T-cell (primary cell): ENCODE measurements at places on chromosomes 1 and 21.
A peak's percentile ranks its signal among the peaks of the same experiment; 100 is the strongest.

DNA sequence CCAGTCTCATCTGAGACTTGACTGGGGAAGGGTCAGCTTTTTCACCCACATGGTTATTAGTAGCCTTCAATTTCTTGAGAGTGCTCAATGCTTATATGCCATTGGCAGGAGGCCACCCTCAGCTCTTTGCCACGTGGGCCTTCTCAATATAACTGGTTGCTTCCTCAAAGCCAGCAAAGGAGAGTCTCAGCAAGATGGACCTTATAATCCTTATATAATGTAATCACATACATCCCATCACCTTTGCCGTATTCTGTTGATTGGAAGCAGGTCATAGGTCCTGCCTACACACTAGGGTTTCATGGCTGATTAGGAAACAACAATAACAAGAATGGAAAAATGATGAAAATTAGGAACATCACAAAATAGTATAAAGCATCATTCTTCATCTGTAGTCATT lies 22.9 kb downstream of the TSEN15 start:
- DNase-seq, result no peak

- DNase-seq, result no peak
Measured at GRCh38 chr1:3908886-3909517, 8.9 kb upstream of the C1orf174 start.

DNA sequence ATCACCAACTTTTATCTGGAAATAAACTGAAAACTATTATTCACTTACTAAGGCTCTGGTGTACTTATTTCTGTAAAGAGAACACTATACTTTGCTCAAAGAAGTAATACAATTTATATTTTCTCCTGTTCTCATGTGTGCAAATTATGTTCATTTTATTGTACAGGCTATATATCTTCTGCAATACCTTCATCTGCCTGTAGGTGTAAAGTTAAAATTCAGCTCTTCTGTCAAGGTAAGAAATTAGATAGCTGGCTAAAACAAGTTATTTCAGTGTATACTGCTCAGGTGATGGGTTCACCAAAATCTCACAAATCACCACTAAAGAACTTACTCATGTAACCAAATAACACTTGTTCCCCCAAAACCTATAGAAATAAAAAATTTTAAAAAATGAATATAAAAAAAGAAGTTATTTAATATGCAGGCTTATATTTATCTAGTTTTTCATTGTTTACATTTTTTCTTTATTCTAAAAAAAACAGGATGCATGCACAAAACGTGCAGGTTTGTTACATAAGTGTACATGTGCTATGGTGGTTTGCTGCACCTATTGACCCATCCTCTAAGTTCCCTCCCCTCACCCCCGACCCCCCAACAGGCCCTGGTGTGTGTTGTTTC lies 81.5 kb downstream of the PTGER3 start:
- no peak for DNase-seq

GRCh38 chr1:59332983-59333382 lies 36.1 kb downstream of the FGGY start:
- DNase-seq, result no peak

- DNase-seq, result no peak
Measured at GRCh38 chr21:27681038-27681437, 714.1 kb upstream of the ADAMTS5 start.

DNA sequence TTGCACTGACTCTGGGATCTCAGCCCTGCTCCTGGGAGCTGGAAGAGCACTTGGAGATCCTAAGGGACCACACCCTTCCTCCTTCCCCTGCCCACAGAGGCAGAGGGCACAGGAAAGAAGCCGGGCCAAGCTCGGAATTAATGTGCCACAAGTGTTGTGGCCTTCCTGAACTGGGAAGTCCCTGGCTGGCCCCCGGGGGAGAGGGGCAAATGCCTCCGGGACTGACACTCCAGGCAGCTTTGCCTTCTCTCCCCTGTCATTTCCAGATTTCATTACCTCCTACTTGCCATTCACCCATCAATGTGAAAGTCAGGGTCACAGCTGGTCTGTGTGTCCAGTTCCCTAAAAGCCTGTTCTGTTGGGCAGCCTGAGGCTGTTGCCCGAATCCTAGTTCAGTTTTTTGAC lies 21.7 kb downstream of the SESN2 start:
- no peak for DNase-seq

DNA sequence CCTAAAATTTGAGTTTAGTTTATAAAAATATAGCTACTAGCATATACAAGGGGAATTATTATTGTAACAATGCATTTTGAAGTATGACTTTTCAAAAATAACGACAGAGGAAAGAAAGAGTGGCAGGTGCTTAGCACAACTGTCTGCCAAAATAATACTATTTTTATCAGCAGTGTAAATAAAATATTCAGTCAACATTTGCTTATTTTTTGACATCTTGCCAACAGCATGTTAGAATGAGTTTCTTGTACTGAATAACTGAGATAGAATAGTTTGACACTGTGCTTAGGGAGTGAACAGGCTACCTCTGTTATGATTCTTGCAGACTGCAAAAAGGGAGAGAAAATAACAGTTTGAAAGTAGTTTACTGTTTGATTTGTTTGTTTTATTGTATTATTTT lies 909.8 kb downstream of the BRINP3 start:
- DNase-seq, result no peak

GRCh38 chr1:204177133-204177532 lies 11.0 kb upstream of the REN start:
- no peak for DNase-seq

DNA sequence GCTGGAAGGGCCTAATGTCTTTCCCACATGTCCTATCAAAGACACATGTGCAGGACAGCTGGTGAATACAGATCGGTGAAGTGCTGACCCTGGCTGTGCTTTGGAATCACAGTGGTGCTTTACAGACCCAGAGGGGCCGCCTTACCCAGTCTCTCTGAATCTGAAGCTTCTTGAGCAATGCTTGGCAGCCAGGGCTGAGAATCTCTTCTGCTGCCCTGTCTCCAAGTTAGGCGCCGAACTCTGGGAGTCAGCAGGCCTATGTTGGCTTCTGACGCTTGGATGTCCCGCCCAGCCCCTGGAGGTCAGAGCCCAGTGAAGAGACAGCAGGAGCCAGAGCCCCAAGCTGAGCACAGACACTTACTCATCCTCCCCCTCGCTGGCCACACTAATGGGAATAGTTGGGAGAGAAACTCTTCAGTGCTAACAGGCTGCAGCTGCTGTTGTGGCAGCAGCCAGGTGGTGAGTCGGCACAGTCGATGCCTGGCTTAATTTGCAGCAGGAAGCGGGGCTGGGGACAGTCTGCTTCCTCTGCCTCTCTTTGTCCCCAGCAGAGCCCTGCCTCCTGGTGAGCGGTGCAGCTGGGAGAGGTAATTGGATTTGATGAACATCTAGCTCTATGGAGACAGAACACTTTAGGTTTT lies 68.1 kb downstream of the URB2 start:
- DNase-seq, result no peak

GRCh38 chr1:22983944-22984343 lies 11.3 kb upstream of the LACTBL1 start:
- DNase-seq, result no peak

- DNase-seq, result no peak
Measured at GRCh38 chr1:171515299-171515698, 30.0 kb downstream of the PRRC2C start.

DNA sequence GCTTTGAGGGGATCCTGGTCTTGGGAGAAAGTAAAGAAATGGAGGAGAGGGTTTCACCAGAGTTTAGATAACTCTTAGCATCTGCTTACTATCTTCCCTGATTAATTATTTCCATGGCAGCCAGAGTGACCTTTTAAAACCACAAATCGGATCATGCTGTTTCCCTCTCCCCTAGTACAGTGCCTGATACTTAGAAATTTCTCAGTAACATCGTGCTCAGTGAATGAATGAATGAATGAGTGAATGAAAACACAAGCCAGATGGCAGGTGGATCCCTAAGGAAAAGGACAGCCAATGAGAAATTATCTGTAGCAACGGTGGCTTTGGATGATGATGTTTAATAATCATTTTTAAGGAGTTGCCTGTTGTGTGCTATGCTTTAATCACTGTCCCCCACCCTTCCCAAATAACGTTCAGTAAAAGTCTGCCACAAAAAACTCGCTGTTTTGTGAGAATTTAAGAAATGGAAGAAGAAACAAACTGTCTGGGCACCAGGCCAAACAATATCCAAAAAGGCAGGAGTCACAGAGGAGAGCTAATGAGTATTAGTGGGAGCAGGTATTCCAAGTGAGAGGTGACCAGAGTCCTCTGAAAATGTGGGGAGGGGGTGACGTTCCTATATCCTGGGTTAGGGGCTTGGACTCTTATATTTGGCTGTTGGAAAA lies 737 bp upstream of the SMAP2 start:
- no peak for DNase-seq

- peak; percentile 49 for DNase-seq
Measured at GRCh38 chr1:30379684-30380624, 343.4 kb downstream of the MATN1 start.

- DNase-seq, result no peak
Measured at GRCh38 chr1:83905315-83905907, 93.5 kb downstream of the TTLL7 start.

DNA sequence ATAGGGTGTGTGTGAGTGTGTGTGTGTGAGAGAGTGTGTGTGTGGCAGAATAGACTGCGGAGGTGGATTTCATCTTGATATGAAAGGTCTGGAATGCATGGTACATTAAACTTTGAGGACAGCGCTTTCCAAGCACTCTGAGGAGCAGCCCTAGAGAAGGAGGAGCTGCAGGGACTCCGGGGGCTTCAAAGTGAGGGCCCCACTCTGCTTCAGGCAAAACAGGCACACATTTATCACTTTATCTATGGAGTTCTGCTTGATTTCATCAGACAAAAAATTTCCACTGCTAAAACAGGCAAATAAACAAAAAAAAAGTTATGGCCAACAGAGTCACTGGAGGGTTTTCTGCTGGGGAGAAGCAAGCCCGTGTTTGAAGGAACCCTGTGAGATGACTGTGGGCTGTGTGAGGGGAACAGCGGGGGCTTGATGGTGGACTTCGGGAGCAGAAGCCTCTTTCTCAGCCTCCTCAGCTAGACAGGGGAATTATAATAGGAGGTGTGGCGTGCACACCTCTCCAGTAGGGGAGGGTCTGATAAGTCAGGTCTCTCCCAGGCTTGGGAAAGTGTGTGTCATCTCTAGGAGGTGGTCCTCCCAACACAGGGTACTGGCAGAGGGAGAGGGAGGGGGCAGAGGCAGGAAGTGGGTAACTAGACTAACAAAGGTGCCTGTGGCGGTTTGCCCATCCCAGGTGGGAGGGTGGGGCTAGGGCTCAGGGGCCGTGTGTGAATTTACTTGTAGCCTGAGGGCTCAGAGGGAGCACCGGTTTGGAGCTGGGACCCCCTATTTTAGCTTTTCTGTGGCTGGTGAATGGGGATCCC lies 18.3 kb upstream of the HDAC1 start:
- peak; percentile 89 for DNase-seq

DNA sequence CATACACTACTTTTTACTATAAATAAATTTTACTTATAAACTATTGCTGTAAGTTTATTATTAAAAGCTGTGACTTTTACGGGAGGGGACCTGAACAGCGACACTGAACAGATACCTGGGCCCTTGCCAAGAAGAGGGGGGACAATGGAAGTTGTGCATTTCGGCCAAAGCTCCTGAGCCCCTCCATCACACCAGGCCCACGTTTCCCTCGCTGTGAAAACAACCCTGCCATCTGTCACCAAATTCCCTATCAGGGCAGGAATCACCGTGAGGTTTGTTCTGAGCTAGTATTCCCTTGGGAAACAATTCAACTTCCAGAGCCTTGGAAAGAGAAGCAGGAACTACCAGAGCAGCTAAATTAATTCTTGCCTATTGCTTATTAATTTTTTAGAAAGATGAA lies 37.0 kb downstream of the VTCN1 start:
- no peak for DNase-seq

- DNase-seq, result no peak
Measured at GRCh38 chr1:170791941-170792340, 128.0 kb downstream of the PRRX1 start.

DNA sequence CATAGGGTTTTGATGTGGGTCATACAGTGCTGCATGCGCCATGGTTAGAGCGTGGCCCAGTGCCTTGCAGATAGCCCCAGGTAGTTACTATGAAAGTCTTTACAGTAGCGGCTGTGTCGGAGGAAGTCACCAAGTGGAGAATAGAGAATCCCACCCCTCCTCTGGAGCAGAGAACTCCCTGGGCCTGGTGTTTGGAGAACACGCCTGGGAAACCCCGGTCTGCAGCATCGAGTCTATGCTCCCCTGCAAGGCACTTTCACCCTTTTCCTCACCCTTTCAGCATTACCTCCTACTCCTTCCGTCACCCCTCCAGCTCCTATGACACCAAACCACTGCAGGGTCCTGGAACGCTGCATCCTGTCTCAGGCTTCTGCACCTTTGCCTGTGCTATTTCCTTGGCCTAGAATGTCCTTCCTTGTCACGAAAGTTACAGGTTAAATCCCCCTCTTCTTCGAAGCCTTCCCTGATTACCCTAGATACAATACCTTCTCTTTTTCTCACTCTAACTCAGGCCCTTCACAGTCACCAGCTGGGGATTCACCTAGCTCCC lies 2.7 kb upstream of the SLC1A7 start:
- DNase-seq, result no peak

GRCh38 chr1:72643142-72643541 lies 360.8 kb upstream of the NEGR1 start:
- DNase-seq, result no peak

DNA sequence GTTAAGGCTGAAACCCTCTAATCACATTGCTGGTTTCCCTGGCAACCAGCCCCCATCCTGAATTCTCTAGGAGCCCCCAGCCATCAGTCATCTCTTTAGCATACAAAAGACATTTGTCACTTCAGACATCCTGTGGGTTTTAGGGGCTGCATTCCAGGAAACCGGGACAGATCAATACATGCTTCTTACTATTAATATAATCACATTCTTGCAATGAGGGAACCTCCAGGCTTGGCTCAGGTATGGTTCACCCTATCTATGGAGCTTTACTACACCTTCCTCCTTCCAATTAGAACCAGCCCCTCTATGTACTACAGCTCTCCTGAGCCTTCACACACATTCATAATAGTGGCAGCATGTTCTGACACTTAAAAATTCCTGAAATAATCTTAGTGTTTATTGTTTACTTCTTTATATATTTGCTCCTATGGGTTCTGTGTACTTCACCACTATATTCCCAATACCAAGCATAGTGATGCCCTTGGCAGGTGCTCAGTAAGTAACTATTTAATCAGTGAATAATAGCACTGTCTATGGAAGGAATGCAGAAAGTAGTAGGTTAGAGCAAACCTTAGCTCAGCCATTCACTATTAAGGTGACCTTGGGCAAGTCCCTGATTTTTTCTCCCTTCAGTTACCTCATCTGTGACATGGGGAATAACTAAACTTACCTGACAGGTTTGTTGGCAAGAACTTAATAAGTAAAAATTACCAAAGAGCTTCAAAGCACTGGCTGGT lies 59.6 kb downstream of the ZNF678 start:
- no peak for DNase-seq

DNA sequence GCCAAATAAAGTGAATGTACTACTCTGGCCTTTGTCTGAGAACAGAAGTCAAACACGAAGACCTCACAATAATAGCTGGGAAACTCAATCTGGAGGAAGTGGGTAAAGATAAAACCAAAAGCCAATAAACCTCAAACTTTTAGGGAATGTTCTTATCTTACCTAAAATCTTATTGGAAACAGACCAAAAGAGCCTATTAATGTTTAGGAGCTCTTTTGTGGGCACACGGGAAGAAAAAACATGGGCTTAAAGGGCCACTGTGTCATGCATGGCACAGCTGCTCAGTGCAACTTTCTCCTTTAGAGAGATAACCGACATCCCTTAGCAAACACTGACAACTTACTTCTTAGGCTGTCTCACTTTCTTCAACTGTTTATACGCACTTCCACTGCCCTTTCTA lies 16.1 kb downstream of the EIF2B3 start:
- no peak for DNase-seq
